Activated CD4-positive, alpha-beta T cell treated with anti-CD3 and anti-CD28 coated beads, Interleukin-2, amount 10 ng/mL, durations not matched to agents 7 days and 5 days (primary cell): ENCODE measurements at places on chromosomes 4 and X.
A peak's percentile ranks its signal among the peaks of the same experiment; 100 is the strongest.

- DNase-seq: no peak
These were observed 24.9 kb upstream of the RNF150 start for GRCh38 chr4:141158219-141158618.

DNA sequence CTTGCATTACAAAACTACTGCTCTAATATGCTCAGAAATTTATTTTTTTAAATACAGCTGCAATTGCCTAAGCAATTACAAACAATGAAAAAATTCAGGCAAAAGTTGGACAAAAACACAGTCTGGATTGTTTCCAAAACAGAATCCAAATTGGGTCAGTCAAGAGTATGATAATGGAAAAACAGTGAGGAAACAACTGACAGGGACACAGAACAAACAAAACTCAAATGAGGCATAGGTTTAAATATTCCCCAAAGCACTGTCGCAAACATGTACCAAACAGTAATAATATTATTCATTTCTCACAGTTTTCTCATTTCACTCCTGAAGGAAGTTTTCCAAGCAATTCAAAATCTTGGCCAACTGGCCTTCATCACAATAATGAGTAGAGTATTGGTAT, 386.6 kb downstream of the CENPC start:
- no peak for DNase-seq

- no peak for DNase-seq
These were observed 375.6 kb downstream of the PDGFC start for GRCh38 chr4:156596026-156596425.

- no peak for DNase-seq
These were observed 62.5 kb downstream of the CHRDL1 start for GRCh38 chrX:110733166-110733565.

- no peak for DNase-seq
These were observed 605.1 kb downstream of the BCOR start for GRCh38 chrX:39492497-39493162.

GRCh38 chrX:10104958-10105658, 51.7 kb upstream of the CLCN4 start:
- DNase-seq: no peak

DNA sequence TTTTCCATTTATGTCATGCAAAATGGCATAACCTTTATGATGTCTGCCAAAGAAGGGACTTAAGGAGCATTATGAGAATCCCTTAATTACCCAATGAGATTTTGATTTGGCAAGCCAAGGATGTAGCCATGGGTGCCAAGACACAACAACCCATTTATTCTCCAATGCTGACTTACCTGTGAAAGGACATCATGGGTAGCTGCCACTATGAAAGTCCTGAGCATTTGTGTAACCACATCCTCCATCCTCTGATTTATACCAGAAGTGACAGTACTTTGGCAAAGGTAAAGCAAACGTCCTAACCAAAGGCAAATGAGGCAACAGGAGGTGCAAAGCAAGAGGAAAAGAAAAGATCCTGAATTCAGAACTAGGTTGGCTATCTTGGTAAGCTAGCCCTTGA, 87.3 kb upstream of the EMCN start:
- DNase-seq: no peak

GRCh38 chrX:37871626-37872302, 24.4 kb upstream of the DYNLT3 start:
- no peak for DNase-seq

- DNase-seq: no peak
These were observed 20.0 kb upstream of the MBNL3 start for GRCh38 chrX:132508834-132509233.

DNA sequence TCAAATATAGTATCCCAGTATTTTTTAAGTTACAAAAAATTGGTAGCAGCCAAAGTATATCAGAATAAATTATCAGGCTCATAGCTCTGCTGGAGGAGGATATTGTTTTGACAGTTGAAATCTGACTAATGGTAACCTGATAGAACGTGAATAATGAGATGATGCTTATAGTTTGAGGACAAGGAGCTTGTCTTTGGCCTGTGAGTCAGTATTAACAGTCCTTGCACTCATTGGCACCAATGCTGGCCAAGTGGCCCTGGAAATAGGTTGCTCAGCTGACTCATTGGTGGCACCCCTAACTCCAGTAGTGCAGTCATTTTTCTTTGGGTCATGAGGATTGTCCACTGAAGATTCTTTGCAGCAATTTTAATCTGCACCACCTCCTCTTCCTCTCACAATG, 203.3 kb upstream of the JADE1 start:
- DNase-seq: no peak

- DNase-seq: no peak
These were observed 205.5 kb upstream of the MBNL3 start for GRCh38 chrX:132694382-132694781.

DNA sequence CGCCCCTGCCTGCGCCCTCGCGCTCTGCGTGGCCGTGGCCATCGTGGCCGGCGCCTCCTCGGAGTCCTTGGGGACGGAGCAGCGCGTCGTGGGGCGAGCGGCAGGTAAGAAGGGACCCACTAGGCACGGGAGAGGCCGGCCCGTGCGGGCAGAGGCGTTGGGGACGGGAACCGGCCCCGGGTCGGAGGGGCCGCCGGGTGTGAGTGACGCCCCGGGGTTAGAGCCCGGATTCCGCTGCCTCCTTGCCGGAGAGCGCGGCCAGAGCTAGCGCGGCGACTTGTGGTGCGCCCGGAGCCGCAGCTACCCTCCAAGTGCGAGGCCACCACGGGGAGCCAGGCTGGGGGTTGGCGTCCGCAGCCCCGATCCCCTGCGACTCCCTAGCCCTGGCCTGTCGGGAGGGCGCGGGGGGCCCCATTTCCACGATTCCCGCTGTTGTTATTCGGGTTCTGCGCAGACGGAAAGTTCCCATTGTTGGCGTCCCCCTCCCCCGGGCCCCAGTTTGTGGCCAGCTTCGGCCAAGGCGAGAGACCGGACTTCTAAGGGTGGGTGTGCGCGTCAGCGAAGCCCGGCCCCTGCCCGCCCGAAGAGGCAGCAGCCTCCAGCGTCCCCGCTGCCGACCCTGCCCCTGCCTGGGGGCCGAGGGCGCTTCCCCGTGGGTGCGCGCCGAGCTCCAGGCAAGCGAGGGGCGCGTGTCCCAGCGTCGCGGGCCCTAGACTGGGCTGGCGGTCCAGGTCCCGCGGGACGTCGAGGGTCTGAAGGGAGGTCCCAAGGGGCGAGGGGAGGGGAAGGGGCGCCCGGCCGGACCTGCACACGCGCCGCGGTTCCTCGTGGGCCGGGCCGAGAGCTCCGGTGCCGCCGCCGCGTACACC, 1.1 kb downstream of the FGFR3 start:
- no peak for DNase-seq

GRCh38 chrX:10246297-10246696, 89.5 kb downstream of the CLCN4 start:
- no peak for DNase-seq

DNA sequence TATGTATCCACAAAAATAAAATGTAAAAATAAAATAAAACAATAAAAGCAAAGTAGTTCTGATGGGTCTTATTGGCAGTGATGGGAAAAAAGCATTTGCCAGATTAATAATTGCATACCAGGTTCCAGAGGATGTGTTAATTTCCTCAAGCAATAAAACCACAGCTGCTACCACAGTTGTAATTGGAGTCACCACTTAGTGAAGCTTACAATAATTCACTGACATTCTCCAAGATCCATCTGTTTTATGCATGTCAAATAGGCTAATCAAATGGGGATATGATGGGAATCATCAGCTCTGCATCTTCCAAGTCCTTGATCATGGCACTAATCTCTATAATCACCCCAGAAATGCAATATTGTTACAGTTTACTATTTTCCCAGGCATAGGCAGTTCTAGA, 123.5 kb upstream of the EMCN start:
- no peak for DNase-seq

GRCh38 chrX:125289920-125290319, 29.8 kb upstream of the TEX13C start:
- no peak for DNase-seq

DNA sequence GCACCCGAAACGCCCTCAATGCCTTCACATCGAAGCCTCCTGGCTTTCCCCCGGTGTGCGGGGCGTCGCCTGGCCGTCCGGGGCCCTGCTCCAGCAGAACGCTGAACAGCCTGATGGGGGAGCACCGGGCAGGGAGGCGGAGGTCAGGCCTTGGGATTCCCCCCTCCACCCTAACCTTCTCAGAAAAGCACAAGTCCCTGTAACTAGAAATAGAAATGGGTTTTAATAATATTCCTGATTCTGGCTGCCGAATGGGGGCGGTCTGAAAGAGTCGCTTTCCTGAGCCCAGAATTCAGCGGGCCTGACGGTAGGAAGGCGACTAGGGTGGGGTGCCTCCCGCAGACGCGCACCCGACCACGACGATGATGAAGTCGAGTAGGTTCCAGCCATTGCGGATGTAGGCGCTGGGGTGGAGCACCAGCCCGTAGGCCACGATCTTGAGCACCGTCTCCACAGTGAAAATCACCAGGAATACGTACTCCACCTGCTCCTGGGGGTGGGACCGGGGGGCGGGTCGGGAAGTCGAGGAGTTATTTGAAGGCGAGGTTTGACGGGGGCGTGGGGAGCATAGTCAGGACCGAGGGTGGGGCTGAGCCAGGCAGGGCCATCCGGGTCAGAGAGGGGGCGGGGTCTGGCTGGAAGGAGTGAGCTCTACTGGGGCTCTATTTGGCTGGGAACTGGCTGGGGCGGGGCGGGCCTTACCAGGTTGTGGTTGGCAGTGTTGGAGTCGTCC, 2.5 kb downstream of the CACNA1F start:
- DNase-seq: peak; percentile 61

DNA sequence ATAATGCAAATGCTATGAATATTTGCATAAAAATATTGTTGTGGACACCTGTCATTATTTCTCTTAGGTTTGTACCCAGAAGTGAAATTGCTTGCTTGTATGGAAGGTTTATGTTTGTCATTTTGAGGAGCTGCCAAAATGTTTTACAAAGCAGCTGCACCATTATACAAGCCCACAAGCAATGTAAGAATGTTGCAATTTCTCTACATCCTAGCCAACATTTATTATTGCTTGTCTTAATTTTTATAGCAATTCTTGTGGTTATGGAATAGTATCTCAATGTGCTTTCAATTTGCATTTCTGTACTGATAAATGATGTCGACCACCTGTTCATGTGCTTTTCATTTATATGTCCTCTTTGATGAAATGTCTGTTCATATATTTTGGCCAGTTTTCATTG, 18.7 kb upstream of the RBMX start:
- DNase-seq: no peak

DNA sequence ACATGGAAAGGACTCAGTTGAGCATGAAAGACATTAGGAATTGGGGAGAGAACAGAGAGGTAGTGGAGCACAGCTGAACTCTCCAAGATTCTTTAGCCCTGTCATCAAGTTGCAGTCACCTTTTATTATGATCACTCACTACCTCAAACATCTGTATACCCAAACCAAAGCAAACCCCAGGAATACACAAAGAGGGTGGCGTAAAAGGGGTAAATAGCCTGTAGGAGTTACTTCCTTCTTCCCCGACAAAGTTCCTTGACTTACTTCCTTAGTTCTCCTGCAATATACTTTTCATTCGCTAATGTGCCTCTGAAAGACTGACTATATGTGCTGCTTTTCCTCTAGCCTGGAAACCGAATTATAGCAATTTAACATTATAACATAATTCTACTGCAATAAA, 159.9 kb downstream of the SPRY1 start:
- DNase-seq: no peak

DNA sequence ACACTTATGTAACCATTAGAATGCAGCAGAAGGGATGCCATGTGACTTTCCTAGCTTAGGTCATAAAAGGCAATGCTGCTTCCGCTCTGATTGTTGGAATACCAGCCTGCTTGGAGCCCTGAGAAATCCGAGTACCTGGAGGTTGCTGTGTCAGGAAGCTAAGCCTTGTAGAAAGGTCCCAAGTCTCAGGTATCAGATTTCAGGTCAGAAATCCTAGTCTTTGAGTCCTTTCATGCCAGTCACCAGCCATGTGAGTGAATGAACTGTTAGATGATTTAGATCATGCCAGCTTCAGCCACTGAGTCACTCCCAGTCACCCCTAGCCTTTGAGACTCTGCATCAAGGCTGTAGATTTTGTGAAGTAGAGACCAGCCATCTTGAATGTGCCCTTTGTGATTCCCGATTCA, 23.5 kb downstream of the RAP1GDS1 start:
- no peak for DNase-seq

DNA sequence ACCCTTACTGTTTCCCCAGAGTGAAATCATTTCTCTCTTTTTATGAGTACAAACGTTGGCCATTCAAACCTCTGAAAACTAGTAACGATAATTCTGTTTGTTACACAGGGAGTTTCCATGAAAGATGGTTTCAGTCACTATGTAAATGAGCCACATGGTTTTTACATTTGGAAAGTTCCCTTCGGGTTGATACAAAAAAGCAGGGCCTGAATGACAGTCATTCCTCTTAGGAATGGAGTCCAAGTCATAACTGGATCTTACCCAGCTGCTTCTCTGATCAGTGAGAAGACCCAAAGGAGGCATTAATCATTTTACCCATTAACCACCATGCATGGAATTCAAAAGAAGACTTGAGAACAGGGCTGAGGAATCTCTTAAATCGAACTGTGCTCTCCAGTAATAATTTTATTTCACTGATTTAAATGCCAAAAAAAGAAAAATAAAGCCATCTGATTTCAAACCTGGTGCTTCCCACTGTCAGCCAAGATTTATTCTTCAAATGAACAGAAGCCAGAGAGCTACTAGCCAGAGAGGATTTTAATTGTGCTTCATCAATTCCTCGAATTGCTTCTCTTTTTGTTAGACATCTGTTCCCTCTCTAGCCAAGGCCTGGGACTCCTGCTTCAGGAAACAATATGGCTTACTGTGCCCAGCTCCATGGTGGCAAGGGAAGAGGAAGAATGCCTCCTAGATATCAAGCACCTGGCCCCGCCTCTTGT, 3.2 kb downstream of the SOWAHB start:
- DNase-seq: no peak
